Melanocyte of skin (primary cell): ENCODE measurements at places on chromosomes 1 and 21. TPM values are rescaled to one million over a fixed set of nuclear protein-coding genes. Genes with fewer than 3 reads are reported as not detected.

Gene DAB1
- total RNA-seq = not detected in 2 replicates

Gene EXO1
- 14.1 and 15.6 TPM in 2 replicates for total RNA-seq

Gene OR2T34
- total RNA-seq = not detected in 2 replicates

Gene NUDT4B
- total RNA-seq = 21.8 and 29.9 TPM in 2 replicates

Gene PGBD5
- total RNA-seq = 0.67 and 3.2 TPM in 2 replicates

Gene RAP1GAP
- 11.3 and 12.0 TPM in 2 replicates for total RNA-seq

Gene S100A14
- not detected in 2 replicates for total RNA-seq

Gene OVAAL
- total RNA-seq = not detected in 2 replicates

Gene DDX59
- total RNA-seq = 15.4 and 17.6 TPM in 2 replicates

Gene TDRD5
- total RNA-seq = not detected in 2 replicates
